ENCODE measurements at places on chromosomes 6 and 20.

DNA sequence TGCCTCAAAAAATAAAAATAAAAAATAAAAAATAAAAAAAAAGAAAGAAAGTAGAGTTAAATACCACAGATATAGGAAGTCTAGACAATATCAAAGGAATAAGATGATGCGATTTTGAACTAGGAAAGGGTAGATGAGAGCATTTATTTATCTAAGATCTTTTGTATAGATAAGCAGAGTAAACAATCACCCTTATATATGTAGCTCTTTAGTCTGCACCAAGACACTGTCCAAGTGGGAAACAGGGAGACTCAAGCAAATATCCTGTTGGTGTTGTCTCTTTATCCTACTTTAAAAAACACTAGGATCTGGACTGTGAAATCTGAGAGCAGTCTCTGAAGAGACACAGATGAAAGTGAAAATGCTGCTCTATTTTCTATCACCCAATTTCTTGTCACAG, 587.0 kb upstream of the FLRT3 start:
- DNase-seq = no peak

- no peak for DNase-seq
These were observed 665.6 kb downstream of the DHX35 start for GRCh38 chr20:39627765-39628164.

DNA sequence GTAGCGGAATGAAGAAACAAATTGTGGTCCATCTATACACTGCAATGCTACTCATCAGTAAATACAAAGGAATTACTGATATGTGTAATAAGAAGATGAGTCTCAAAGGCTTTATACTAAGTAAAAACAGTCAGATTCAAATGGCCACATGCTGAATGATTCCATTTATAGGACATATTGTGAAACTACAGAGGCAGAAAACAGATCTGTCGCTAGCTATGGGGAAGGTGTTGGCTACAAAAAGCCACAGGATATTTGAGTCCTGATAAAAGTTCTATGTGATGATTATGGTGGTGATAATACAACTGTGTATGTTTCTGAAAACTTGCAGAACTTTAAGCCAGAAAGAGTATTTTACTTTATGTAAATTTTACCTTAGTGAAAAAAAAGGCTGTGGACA, 313.2 kb downstream of the HDGFL1 start:
- no peak for DNase-seq

DNA sequence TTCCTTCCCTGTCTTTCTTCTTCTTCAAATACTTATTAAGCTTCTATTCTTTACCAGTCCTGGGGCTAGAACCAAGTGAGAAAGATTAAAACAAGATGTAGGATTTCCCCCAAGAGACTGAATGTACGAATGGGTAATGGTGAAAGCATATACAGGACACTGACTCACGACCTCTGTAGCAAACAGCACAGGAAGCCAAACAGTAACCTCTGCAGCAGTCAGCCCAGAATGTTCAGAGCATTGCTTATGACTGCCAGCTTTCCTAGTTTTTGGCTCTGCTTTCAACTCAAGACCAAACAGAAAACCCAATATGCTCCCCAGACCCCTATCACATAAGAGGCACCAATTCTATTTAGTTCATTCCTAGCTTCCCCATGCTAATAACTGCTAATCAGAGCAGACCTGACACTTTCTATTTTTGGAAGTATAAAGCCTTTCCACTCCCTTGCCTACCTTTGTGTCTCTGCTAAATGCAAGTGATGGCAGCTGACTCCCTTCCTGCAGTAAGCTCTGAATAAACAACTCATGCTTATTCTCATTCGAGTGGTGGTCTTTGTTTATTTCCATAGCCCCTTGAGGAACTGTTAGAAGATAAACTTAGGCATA, 690.6 kb downstream of the EPM2A start:
- no peak for DNase-seq

DNA sequence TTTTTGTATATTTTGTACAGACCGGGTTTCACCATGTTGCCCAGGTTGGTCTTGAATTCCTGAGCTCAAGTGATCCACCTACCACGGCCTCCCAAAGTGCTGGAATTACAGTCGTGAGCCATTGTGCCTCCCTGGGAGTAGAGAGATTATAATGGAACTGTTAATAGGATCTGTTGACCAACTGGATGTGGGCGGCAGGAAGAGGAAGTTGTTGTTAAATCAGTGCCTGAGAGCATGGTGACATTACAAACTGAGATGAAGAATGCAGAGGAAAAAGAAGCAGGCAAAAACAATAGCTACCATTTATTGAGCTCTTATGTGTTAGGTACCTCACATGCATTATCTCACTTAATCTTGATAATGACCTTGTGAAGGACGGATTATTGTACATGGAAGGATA, 9.2 kb upstream of the L3MBTL3 start:
- no peak for DNase-seq

DNA sequence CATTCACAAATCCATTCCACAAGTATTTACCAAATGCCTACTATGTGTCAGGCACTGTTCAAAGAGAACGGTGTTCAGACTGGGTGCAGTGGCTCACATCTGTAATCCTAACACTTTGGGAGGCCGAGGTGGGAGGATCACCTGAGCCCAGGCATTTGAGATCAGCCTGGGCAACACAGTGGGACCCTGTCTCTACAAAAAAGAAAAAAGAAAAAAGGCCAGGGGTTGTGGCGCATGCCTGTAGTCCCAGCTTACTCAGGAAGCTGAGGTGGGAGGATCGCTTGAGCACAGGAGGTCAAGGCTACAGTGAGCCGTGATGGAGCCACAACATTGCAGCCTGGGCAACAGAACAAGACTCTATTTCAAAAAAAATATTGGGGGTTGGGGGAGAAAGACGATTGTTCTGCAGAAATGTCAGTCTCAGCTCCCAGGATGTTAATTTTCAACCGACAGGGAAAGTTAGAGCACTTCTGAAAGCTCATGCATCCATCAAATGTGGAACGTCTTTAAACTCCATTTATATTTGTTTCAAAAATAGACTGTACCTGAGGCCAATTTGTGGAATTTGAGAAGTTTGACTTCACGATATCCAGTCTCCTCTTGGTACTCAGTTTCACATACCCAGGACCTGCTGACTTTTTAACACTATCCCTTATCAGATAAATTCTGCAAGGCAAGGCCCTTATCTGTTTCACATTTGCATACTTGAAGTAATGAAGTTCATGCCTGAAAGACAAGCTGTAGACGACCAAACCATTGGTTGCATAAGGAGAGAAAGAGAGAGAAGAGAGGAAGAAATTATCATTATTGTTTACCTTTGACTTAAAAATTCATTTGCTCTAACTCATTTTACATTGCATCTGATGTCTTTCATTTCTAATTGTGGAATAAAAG, 14.8 kb upstream of the BTN3A2 start:
- DNase-seq = no peak

DNA sequence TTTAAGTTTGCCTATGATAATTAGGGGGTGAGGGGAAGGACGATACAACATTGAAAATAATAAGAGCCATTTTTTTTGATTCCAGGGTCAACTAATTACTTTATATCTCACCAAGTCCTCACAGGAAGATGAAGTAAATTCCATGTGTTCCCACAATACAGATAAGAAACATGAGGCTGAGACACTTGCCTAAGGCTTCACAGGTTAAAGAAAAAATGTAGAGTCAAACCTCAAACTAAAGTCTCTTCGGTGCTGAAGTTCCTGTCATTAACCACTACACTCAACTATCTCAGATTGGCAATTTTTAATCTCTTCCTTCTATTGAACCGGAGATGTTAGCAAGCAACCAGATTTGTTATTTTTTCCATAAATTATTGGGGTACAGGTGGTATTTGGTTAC, 33.0 kb downstream of the MRAP2 start:
- no peak for DNase-seq

GRCh38 chr6:19664050-19664449, 173.1 kb upstream of the ID4 start:
- no peak for DNase-seq

GRCh38 chr20:37836926-37837325, 66.0 kb upstream of the VSTM2L start:
- DNase-seq = no peak

DNA sequence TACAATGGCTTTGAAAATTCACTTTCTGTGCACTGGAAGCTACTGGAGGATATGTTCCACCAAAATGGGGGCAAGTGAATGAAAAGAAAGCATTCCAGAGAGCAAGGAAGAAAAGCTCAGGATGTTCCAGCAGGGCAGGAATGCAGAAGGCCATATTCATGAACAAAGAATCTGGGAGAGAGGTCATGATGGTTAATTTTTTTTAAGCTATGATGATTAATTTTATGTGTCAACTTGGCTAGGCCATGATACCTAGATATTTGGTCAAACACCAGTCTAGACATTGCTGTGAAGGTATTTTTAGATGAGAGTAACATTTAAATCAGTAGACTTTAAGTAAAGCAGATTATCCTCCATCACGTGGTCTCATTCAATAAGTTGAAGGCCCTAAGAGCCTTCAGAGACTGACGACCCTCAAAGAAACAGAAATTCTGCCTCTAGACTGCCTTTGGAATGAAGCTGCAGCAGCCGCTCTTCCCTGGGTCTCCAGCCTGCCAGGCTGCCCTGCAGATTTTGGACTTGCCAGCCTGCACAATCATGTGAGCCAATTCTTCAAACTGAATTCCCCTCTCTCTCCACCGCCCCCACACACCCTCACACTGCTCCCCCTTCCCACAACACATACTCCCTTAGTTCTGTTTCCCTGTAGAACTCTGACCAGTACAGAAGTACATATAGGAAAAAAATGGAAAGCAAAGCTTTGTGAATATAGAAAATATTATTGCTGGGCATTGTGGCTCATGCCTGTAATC, 20.1 kb upstream of the GCM1 start:
- DNase-seq = no peak

Data from glomerular endothelial cell (primary cell).